ENCODE measurements at places on chromosomes 16 and 17.

GRCh38 chr17:34607917-34608316 lies 28.5 kb downstream of the TMEM132E start:
- DNase-seq = no peak

DNA sequence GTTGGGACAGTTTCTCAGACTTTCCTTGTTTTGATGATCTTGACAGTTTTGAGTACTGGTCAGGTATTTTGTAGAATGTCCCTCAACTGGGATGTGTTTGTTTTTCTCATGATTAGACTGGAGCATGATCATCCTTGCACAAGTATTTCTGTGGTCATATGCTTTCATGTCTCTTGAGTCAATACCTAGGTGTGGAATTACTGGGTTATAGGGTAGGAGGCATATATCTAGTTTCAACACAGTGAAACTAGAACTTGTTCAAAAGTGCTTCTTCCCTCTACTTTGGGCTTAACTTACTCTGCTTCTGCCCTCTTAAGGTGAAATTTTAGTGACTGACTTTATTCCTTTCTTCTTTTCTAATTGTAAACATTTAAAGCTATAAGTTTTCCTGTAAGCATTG lies 30.1 kb downstream of the IKZF3 start:
- DNase-seq = peak; percentile 44

- DNase-seq = no peak
Observed at GRCh38 chr16:19757026-19757425, 39.0 kb downstream of the IQCK start.

DNA sequence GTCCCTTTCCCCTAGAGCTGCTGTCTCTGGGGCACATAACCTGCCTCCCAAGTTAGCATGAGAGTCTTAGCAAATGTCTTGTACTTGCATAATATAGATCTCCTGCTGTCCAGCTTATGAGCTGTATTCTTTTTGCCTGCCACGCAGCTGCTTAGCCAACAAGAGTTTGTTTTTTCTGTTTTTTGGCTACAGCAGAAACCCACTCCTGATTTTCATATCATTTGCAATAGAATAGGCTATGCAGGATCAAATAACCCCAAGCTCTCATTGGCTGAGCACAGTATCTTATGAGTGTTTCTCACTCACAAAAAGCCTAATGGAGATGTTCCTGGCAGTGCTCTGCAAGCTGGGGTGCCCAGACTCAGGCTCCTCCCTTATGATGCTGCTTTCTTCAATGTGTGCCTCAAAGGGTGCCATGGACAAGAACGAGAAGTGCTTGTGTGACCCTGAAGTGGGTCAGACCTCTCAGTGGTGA lies 23.1 kb downstream of the B9D1 start:
- no peak for DNase-seq

- DNase-seq = no peak
Observed at GRCh38 chr16:74275711-74276110, 20.9 kb upstream of the PSMD7 start.

Measured in activated CD4-positive, alpha-beta T cell treated with anti-CD3 and anti-CD28 coated beads, Interleukin-2, amount 50 U/mL, for 16 hours (primary cell).